ENCODE measurements at places on chromosomes 12 and 14.

GRCh38 chr12:3376779-3377455, 114.1 kb upstream of the PRMT8 start:
- no peak for DNase-seq

GRCh38 chr12:113161415-113162016, 12.0 kb downstream of the CFAP73 start:
- DNase-seq: no peak

GRCh38 chr12:121188227-121188626, 21.7 kb upstream of the P2RX4 start:
- no peak for DNase-seq

DNA sequence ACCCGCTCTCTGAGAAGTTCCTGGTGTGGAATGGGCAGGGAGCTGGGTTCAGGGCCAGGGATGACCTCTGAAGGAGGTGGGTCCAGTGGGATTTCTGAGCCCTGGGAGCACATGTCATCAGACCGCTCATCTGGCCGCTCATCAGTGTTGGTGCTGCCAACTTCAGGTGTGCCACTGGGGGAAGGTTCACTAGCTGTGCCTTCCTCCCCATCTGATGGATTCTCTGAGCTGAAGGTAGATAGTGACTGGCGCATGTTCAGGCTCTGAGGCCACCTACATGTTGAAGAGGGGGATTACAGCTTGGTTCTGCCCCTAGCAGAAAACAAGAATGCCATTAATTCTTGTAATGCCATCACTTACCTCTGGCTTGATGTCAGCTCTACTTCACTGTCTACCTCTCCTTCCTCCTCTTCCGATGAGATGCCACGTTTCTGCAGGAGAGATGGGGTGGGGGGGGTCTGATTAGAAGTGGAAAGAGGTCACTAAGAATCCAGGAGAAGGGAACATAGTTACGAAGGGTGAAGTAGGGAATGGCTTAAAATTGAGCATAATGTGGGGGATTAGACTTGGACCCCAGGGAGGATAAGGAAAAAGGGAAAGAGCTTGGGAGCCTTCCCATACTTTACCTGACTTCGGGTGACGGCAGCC, 17.2 kb downstream of the MAP3K12 start:
- DNase-seq: peak; percentile 42

GRCh38 chr12:108495823-108496579, 19.1 kb upstream of the FICD start:
- DNase-seq: no peak

GRCh38 chr14:47149326-47149725, 497.7 kb upstream of the RPL10L start:
- DNase-seq: peak; percentile 8

GRCh38 chr12:68521321-68521839, 89.3 kb upstream of the RAP1B start:
- DNase-seq: peak; percentile 77

DNA sequence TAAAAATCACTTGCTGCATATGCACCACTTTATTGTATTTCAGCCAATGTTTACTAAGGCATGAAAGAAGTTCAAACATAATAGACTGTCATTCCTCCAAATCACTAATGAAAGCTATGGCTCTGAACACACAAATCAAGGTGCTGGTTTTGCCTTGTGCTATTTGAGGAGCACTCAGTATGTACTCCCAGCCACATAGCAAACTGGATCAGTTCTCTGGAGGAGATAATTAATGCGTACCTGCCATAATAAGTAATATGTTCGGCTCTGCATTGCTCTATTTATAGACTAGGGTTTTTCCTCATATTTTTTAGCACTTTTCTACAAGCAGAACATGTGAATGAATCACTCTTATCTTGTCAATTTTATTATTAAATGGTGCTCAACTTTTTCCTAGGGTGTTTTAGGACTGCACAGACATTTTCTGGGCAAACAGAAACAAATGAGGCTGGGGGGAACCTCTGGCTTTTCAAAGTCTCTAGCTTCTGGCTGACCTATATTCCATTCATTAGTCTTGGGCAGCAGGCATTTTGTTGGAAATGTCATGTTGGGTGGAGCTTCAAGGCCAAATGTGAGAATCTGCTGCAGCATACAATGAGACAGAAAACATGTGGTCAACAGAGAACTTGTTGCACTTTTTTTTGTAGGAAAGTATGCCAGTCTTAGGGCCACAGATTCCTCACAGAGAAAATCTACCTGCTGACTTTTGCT, 88.4 kb downstream of the GRIP1 start:
- no peak for DNase-seq

GRCh38 chr12:114134922-114135321, 168.8 kb upstream of the RBM19 start:
- DNase-seq: no peak

DNA sequence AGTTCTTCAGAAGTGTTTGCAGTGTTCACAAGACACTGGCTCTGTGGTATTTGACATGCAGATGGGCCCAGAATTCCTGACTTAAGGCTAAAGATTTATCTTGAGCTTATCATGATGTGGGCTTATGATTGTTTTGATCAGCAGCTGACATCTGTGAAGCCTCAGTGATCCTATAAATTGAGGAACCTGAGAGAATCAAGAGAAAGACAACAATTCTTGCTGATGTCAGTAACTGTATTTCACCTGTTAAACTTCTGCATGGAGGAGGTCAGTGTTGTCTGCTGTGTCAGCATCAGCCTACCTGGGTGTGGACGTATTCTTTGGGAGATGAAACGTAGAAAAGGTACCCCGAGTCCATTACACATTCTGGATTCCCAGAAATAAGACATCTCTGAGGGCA, 33.3 kb downstream of the TRAF3 start:
- no peak for DNase-seq

All from mesenchymal stem cell (in vitro differentiated cells and primary cell).